AG04450 (cell line): ENCODE measurements at places on chromosomes 1 and 21. TPM values are rescaled to one million over a fixed set of nuclear protein-coding genes. Genes with fewer than 3 reads are reported as not detected.

DNA sequence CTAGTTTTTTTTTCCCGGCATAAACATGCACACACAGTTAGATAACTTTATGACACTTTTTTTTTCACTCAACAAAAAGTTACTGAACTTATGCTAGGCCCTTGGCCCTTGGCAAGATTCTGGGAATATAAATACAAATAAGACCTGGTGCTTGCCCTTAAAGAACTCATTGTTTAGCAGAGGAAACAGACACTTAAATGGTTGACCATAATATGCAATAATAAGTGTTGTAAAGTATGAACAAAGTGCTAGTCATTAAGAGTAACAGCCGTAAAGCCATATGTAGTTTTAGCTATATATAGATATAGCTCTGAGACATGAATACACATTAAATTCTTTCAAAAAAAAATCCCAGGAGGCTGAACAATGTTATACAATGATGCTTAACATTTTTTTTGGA, 198.3 kb downstream of the CYYR1 start:
- no peak for DNase-seq

DNA sequence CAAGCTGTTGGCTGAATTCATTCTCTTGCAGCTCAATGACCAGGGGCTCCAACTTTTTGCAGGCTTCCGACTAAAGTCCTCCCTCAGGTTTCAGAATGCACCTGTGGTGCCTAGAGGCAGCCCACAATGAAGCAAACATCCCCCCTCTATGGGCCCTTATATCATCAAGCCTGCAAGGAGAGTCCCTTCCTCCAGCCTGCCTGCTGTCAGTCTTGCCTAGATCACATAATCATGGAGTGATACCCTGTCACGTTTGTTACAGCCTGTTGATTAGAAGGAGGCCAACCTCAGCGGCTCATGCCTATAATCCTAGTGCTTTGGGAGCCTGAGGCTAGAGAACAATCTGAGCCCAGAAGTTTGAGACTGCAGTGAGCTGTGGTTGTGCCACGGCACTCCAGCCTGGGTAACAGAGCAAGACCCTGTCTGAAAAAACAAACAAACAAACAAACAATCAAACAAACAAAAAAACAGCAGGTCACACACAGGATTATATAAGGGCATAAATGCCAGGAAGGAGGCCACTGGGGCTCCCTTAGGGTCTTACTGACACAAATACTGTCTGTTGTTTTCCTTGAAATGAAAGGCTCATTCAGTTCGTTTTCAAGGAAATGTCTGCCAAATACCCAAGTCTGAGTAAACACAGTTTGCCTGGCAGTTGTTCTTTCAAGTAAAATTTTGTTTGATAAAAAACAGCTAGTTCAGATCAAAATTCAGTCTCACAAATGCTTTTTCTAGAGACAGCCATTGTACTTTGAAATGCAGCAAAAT, 4.7 kb upstream of the SPRR3 start:
- no peak for DNase-seq

GRCh38 chr1:164320790-164321731, 237.9 kb upstream of the PBX1 start:
- DNase-seq, result no peak

DNA sequence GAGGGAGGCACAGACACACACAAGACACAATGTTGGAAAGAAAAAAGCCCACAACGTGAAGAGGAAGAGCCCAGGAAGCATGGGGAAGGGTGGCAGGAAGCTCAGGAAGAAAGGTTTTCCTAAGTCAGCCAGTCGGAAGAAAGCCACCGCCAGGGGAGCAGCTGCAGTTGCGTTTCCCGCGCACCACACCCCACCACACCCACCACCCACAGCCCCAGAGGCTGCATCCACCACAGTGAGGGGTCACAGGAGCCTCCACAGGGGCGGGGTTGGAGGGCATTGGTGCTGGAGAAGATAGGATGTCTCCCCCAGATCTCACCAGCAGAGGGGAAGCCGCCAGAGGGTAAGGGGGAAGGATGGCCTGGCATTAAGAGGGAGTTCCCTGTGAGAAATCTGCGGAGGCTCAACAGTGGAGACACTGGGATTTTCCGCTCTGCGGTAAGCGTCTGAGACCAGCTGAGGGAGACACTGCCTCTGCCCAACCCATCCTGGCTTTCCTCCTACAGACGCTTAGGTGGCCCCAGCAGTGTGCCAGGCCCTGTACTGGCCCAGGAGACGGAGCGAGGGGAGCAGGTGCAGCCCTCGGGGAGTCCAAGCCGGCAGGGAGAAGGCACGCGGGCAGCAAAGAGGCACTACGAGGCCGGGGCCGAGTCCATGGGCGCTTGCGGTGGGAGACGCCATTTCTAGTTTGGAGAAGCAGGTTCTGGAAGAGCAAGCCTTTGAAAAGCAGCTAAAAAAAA, 19.8 kb downstream of the PGLYRP3 start:
- DNase-seq, result no peak

GRCh38 chr21:15775291-15775690, 45.5 kb downstream of the USP25 start:
- DNase-seq, result no peak

- DNase-seq, result no peak
Observed at GRCh38 chr1:47842228-47842919, 154.8 kb downstream of the TRABD2B start.

- DNase-seq, result no peak
Observed at GRCh38 chr1:234889643-234890042, 239.0 kb downstream of the TOMM20 start.

- no peak for DNase-seq
Observed at GRCh38 chr1:245366886-245367285, 212.1 kb downstream of the KIF26B start.

- DNase-seq, result no peak
Observed at GRCh38 chr1:208766832-208767231, 522.6 kb upstream of the PLXNA2 start.

GRCh38 chr21:41369920-41370839, 8.4 kb downstream of the MX2 start:
- DNase-seq, result no peak

DNA sequence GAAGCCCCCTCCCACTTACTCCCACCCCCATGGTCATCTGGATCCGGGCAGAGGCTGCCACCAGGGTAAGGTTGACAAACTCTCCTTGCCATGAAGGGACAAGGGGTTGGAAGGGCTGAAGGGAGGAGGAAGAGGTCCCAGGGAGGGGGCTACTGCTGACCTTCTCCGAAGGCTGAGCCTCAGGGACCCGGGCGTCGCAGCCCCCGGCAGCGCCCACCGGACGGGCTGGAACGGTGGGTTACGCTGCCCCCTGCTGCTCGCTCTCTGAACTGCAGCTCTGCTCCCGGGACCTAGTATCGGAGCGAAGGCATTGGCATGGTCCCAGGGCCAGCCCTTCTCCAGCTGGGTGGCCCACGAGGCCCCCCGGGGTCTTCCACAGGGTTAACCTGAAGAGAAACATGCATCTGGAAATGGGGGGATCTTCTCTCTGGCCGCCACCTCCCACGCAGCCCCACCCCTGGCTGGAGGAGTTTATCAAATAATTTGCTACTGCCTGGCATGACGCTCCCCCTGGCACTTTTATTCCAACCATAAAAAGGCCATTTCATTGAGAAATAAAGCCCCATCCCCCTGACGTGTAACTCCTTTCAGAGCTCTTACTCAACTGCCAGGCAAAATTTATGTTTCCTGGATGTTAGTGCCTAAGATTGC, 70.4 kb upstream of the TARDBP start:
- no peak for DNase-seq

DNA sequence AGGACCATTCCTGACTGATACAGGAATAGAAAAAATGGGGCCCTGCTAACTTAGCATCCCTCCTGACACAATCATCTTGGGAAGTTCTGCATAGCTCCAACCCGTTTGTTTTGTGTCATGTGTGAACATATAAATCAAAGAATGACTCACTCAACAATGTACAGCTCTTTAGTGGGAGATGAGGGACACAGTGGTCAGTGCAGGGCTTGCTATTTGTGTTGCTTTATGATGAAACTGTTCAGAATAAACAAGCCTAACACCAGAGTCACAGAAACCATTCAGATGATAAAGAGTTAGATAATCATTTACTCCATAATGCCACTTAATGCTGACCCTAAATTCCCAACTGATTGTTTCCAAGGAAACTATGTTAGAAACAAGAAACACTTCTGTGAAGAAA, 154.2 kb upstream of the ZNHIT6 start:
- DNase-seq, result peak; percentile 11

GRCh38 chr1:230750986-230751625, 3.9 kb downstream of the CAPN9 start:
- no peak for DNase-seq

DNA sequence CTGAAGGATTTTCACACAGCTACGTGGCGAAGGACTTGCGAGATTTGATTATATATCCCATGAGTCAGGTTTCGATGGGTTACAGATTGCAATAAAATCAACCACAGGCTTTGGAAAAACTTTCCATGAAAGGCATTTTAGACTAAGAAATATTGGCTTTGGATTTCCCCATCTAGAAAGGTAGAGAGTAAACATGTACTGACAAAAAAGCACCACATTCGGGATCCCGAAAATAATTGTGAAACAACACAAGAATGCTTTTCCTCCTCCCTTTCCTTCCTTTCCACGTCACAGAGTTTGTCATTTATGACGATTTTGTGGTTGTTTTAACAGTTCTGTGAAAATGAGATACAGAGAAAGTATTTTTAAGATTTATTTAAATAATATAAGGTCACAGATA, 38.5 kb downstream of the TGFB2 start:
- no peak for DNase-seq

DNA sequence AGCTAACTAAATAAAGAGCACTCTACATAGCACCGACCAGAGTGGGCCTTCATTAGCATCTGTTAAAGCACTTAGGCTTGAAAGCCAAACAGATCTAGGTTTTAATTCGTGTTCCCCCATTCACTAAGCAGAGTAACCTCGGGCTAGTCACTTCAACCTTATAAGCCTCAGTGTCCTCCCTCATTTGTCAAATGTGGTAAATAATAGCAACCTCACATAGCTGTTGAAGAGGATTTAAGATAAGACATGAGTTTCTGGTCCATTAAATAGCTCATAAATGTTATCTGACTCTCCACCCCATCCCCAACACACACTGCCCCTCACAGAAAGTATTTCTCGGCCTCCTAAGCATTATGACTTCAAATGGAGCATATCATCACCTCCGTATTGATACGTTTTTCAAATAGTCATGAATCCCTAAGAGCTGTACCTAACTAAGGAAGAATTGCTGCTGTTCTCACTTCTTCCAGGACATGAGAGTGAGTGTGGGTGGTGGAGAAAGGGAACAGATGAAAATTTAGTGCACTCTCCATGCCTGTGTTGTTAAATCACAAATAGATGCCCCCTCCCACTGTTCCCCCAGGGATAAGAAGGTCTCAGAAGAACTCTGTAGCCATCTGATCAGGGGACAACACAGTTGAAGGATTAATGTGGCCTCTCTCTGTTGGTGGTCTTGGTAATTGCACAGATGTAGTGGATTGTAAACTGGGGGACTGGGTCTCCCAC, 47.6 kb downstream of the PLPP3 start:
- no peak for DNase-seq

GRCh38 chr1:208232662-208233038, 11.5 kb downstream of the PLXNA2 start:
- no peak for DNase-seq

DNA sequence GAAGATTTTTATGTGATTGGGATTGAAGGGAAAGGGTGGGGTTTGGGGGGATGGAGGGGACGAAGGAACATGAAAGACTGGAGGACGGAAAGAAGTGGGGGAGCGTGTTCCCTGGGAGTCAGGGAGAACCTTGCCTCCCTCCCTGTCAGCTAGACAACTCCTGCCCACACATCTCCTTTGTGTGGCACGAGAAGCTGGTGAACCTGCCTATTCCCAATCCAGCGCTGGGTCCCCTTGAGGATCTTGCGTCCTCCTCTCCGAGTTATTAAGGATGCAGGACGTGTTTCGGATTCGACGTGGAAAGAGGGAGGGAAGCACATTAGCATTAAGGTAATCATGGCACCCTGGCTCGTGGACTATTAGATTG, 1.4 kb downstream of the LRRC7 start:
- no peak for DNase-seq

DNA sequence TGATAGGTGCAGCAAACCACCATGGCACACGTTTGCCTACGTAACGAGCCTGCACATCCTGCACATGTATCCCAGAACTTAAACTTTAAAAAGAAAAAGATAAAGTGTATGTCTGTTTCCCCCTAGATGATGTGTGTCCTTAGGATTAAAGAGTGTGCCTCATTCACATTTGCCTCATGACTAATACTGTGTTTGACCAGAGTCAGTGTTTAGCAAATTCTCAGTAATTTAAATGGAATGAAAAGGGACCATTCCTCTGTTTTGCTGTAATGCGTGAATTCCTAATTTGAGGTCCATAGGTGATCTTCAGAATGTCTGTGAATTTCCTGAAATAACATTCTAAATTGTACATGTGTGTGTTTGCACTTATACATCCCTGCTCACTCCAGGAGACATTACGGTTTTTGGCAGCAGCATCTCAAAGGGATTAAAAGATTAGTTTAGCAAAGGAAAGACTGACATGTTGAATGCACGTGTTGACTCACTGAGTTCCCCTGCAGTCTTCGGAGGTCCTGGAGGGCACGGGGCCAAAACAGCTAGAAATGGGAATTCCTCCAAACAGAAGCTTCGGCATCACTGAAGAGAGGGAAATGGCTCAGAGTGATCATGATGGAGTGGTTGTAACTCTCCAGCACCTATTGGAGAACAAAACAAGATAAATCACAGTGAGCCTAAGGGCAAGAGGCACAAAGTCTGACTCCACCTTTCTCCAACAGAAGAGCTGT, 19.1 kb upstream of the SLC35F3 start:
- DNase-seq, result no peak

- DNase-seq, result no peak
Observed at GRCh38 chr1:80048716-80049115, 1042.2 kb upstream of the ADGRL4 start.

DNA sequence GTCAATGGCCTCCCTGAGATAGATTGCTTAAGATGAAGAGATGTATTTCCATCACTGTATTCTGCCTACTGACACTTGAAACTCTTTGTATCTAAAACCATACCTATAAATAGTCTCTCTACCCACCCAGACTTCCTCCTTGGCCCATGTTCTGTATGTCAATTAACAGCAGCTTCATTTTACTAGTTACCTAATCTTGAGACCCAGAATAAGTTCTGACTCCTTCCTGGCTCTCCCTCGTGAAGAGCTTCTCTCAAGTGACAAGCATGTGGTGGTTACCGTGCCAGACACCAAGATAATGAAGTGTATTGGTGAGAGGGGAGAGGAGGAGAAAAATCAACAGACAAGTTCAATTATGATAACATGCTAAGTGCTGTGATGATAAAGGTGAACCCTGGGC, 128.8 kb upstream of the RAVER2 start:
- DNase-seq, result no peak

GRCh38 chr1:226990133-226990716, 50.1 kb downstream of the COQ8A start:
- DNase-seq, result no peak

GRCh38 chr1:2088458-2088857, 38.2 kb downstream of the PRKCZ start:
- DNase-seq, result peak; percentile 8

The GNAT2 gene
- polyA plus RNA-seq, result 0.06 TPM in 1 of 2 replicates, not detected in the other

The RSPO1 gene
- polyA plus RNA-seq, result 0.04 TPM in 1 of 2 replicates, not detected in the other

The RPF1 gene
- polyA plus RNA-seq, result 36.4 and 46.5 TPM in 2 replicates

The OR2AK2 gene
- polyA plus RNA-seq, result not detected in 2 replicates

The KRTAP27-1 gene
- polyA plus RNA-seq, result not detected in 2 replicates

The L1TD1 gene
- not detected in 2 replicates for polyA plus RNA-seq

The ZNF669 gene
- 7.4 and 8.4 TPM in 2 replicates for polyA plus RNA-seq

The PLA2G2D gene
- not detected in 2 replicates for polyA plus RNA-seq

The INKA2 gene
- polyA plus RNA-seq, result 2.3 and 2.7 TPM in 2 replicates

The PTGS2 gene
- 2.1 and 2.7 TPM in 2 replicates for polyA plus RNA-seq

The PLA2G5 gene
- polyA plus RNA-seq, result not detected in 2 replicates

The ILDR2 gene
- 0.10 TPM in 1 of 2 replicates, not detected in the other for polyA plus RNA-seq

The IVL gene
- polyA plus RNA-seq, result not detected in 2 replicates

The COL16A1 gene
- polyA plus RNA-seq, result 35.4 and 39.5 TPM in 2 replicates

The PRELP gene
- polyA plus RNA-seq, result 0.65 and 0.68 TPM in 2 replicates
